RKO (cell line): ENCODE measurements at places on chromosomes 16 and 17.

GRCh38 chr17:44438636-44439035, 49.2 kb upstream of the ITGA2B start:
- DNase-seq: no peak

- peak; percentile 81 for DNase-seq
These were observed 2.1 kb upstream of the EPOP start for GRCh38 chr17:38676706-38677504.

DNA sequence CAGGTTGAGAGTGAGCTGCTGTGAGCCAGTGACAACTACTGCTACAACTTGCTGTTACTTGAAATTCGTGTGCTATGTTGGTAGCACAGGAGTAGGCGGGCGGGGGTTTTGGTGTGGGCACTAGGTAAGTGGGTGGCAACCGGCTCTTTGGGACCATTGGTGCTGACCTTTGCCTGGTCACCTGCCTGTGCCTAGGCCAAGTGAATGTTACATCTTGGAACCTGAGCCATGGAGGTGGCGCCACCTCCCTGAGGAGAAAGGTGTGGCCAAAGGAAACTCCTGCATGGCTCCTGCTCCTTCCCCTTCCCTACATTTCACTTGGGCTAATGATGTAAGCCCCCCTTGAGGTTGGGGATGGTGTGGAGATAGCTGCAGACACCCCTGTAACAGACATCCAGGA, 25.4 kb upstream of the ARHGAP23 start:
- no peak for DNase-seq

GRCh38 chr16:27235055-27235937, 32.0 kb downstream of the KDM8 start:
- DNase-seq: peak; percentile 67

DNA sequence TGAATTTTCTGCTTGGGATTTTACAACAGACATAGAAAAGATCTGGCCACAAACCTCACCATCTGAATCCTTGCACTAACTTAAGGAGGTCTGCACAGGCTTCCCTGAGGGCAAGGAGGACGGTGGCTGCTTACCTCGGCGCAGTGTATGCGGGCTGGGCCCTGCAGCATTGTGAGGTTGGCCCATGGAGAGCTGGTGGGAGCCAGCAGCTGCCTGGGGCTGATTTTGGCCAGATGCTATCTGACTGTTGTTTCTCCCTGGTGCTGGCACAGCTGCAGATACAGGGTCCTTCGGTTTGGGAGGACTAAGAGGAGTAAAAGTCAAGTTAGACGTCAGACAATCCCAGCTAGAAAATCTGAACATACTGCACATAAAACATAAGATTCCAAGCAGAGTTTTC, 79.8 kb downstream of the ARHGAP17 start:
- no peak for DNase-seq

DNA sequence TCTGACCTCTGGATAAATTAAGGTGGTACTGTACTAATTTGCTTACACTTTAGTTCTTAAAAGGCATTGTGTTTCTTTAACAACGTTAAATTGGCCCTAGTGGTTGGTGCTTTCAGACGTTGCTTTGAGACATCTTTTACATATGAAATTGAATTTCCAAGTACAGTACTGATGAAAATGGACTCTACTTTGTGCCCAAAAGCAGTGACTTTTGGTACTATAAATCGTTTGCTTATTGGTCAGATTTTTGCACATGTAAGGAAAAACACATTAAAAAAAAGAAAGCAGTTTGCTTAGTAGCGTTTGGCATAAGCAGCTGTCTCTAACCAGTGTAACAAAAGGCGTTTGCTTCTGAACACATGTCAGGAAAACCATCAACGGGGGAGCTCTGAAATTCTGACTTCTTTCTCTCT, 139.6 kb downstream of the CDK5R1 start:
- no peak for DNase-seq

DNA sequence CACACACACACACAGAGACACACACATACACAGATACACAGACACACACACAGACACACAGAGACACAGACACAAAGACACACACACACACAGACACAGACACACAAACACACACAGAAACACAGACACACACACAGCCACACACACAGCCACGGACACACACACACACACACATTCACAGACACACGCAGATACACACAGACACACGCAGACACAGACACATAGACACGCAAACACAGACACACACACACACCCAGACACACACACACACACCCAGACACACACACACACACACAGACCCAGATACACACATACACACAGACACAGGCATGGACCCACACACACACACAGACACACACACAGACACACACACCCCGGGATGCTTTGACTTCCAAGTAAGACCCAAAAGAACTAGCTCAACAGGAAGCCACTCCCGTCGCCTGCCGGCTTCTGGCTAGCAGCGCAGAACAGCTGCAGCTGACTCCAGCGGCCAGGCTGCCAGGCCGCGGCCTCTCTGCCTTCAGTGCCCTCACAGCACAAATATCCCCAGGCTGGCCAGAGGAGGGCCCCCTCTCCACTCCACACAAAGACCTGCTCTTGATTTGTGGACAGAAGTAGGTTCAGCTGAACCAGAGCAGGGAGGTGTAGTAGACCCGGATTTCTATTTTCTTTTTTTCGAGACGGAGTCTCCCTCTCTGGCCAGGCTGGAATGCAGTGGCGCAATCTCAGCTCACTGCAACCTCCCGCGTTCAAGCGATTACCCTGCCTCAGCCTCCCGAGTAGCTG, 6.0 kb upstream of the CHRNE start:
- DNase-seq: peak; percentile 90

- DNase-seq: no peak
These were observed 139.8 kb downstream of the PARN start for GRCh38 chr16:14490235-14490634.

DNA sequence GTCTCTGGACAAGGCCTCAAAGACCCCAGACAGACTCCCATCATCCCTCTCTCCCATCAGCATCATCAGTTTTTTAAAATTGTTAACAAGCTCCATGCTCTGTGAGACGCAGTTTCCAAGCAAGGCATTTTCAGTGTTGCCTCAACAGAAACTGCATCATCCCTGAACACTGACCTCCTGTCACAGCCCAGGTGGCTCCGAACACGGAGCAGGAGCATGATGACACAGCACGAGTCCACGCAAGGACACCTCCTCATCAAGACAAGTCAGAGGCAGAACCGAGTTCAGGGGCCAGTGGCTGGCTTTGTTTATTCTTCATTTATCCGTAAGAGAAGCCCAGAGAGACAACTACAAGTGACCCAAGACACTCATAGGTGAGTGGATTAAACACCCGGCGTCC, 91.4 kb downstream of the ANKRD11 start:
- DNase-seq: no peak
